ENCODE measurements at places on chromosomes 7 and 10.

DNA sequence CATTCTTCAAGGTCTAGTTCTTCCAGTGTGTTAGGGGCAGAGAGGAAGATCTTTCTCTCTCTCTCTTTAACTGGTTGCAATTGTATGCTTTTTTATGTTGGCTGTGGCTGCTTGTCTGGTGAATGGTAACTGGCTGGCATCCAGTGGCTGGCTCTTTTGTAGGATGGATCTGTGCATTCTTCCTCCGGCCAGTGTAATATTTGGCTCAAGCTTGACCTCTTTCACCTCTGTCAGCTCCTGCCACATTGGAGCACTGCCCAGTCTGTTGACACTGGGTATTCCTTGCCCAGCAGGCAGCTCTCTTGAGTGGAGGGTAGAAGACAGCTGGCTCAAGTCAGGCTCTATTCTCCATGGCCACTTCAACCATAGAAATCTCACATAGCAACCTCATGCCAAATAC, 528.3 kb downstream of the PHTF2 start:
- DNase-seq, result peak; percentile 82

- DNase-seq, result peak; percentile 97
Observed at GRCh38 chr7:104943502-104944343, 70.3 kb upstream of the KMT2E start.

DNA sequence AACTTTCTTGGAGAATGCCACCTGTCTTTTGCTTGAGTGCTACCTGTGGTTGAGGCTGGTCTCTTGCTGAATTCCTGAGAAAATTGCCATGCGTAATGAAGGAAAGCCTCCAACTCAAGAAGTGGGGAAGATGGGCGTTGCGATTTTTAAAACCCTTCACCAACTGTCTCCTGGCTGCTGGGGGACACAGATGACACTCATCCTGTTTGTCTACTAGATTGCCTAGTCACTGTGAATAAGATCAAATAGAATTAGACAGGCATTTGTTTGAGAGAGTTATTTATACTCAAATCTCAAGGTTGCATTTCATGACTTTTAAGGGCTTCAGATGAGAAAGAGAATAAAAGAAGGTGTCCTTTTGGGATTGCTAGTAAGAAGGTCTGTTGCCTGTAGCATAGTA, 84.3 kb upstream of the MTPN start:
- DNase-seq, result no peak

DNA sequence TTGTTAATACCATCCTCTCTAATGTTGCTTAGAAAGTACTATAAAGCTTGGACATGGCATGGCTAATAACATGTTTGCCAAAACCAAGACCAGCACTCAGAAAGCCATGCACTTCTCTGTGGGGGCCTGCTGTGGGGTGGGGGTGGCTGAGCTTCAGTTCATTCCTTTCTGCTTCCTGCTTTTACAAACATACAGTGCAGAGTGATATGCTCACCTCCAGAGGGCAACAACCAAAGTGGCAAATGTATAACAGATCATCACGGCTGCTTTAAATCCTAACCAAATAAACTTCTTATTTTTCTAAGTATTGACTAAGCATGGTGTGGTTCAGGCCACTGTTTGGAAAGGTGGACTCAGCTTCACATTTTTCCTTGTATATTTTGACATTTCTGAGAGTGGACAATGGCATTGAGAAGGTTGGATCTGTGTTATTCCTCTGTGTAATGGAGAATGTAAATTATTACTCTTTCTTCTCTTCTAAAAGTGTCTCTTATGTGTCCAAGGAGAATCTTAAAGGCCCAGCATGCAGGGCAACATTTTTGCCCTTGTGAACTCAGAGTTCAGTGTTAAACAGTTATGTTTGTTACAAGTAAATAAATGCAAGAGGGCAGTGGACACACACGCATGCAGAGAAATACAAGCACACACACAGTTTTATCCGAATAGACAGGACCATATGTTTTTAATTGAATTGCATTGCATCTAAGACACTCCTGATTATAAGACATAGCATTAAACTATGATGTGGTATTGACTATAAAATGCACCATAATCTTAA, 186.1 kb downstream of the HERPUD2 start:
- DNase-seq, result no peak

DNA sequence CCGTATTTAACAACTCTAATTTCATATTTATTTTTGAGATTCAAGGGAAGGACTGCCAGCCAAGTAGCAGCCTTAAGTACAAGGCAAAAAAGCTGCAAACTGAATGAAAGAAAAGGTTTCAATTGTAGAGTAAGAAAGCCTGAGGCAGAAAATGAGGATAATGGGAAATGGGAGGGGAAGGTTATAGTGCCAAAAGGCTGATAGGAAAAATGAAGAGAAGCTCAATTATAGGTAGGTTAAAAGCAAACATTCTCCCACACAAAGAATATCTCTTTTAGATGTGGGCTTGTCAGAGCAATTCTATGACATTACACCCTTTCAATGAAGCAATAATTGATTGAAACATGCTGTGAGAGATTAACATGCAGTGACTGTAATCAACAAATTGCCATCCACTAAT, 175.3 kb downstream of the RAPGEF5 start:
- DNase-seq, result no peak

DNA sequence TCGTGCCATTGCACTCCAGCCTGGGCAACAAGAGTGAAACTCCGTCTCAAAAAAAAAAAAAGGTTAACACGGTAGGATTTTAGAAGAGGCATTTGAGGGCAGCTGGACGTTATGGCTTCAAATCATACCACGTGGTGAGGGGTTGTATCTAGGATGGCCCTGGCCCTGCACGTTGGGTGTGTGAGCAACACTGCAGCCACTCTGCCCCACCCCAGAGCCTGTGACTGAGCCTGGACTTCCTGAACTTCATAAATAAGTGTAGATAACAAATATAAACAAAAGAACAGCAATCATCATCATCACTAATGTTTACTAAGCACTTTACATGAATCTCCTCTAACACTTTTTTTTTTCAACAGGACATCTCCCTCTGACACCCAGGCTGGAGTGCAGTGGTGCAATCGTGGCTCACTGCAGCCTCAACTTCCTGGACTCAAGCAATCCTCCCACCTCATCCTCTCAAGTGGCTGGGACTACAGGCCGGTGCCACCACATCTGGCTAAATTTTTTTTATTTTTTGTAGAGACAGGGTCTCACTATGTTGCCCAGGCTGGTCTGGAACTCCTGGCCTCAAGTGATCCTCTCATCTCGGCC, 169.5 kb upstream of the FRMD4A start:
- no peak for DNase-seq

GRCh38 chr7:73504017-73504416, 18.1 kb downstream of the BAZ1B start:
- DNase-seq, result no peak

GRCh38 chr7:111864291-111864976, 302.1 kb upstream of the IMMP2L start:
- DNase-seq, result no peak

- DNase-seq, result no peak
Observed at GRCh38 chr10:48794074-48794473, 109.4 kb downstream of the WDFY4 start.

GRCh38 chr7:138902161-138902560, 79.0 kb downstream of the KIAA1549 start:
- DNase-seq, result no peak

GRCh38 chr7:3301449-3301731, 338 bp downstream of the SDK1 start:
- DNase-seq, result no peak

DNA sequence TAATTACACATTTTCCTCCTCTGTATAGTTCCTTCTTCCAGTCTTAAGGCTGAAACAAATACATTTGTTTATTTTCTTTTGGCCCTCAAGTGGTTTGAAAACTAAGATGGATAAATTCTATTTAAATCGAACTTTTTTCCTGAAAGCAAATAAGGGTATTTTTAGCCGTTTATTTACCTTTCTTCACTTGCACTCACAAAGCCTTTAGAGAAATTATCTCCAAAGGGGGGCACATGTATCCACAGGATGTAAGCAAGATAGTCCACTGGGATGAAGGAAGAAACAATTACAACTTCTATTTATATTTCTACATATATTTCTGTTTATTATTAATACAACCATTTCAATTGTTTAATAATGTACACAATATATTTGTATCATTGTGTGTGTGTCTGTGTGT, 10.2 kb downstream of the CPA4 start:
- DNase-seq, result no peak

DNA sequence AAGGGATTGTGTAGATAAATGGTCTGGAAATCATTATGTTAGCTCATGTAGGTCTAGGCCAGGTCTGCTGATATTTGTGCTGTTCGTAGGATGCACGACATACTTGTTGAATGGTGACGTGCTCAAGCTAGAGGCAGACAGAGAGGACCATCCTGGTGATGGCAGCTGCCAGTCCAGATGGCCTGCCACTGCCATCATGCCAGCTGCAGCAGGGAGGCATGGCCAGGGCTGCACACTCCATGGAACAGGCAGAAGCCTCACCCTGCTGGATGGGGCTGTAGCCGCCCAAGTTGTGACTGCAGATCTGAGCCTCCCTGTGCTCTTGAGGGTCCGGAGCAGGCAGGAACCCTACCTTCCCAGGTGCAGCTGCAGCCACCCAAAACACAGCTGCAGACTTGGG, 80.3 kb downstream of the SPDYE5 start:
- DNase-seq, result no peak

GRCh38 chr10:90745565-90745964, 112.3 kb downstream of the HTR7 start:
- no peak for DNase-seq

- no peak for DNase-seq
Observed at GRCh38 chr7:86592185-86592584, 51.5 kb upstream of the GRM3 start.

DNA sequence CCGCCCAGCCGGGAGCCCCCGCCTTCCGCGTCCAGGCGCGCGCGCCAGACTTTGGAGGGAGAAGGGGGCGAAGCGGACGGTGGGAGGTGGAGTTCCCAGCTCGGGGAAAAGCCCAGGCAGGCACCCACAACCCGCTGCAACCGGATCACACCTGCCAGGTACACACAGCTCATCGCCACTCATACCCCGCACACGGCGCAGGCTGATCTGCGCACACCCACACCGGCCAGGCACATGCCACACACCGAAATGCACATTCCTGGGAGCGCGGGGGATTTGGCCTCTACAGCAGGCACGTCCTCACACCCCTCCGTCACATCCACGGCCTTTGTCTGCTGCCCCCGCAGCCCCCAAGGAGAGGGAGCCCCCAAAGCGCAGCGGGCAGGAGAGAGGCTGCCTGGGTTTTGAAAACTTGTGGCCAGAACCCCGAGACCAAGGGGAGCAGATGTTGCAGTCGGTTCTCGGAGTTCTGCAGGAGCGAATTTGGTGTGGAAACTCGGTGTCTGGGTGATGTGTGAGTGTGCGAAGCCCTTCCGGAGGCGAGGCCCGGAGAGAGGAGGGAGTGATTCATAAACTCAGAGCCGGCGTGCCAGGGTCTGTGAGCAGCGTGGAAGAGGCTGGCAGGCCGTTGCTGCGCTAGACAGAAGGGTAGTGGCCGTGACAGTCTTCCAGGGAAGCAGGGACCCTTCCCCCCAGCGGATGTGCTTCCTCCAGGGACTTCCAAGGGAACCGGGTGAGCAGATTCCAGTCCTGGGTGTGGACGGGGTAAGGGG, 734 bp downstream of the CHST3 start:
- no peak for DNase-seq

- no peak for DNase-seq
Observed at GRCh38 chr7:83798489-83798888, 149.6 kb upstream of the SEMA3E start.

- DNase-seq, result no peak
Observed at GRCh38 chr7:44802418-44803025, 6.0 kb downstream of the PPIA start.

DNA sequence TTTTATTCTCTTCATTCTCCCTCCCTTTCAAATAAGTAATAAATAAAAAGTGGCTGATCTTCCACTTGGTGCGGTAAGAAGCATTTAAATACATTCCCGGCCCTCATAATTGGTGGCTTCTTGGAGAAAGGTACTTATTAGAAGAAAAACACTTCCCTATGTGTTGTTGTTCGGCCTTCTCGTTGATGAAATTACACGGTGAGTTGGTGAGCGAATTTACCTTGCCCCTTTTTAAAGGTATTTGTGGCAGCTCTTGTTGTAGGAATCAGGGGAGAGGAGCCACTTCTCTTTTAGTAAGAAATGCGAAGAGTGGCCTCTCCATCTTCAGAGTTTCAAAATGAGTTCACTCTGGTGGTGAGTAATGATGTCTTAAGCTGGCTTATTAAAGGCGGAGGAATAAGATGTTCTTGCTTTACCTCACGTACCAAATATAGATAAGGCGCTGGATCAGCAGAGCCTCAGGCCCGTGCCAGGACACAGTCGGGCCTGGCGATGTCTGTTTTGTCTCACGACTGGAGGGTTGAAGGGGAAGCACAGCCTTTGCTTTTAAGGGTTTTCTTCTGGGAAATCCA, 135.9 kb downstream of the CUX1 start:
- no peak for DNase-seq

- DNase-seq, result no peak
Observed at GRCh38 chr10:60358282-60358681, 31.4 kb downstream of the ANK3 start.

- DNase-seq, result no peak
Observed at GRCh38 chr7:135143885-135144668, 3.8 kb upstream of the TMEM140 start.

DNA sequence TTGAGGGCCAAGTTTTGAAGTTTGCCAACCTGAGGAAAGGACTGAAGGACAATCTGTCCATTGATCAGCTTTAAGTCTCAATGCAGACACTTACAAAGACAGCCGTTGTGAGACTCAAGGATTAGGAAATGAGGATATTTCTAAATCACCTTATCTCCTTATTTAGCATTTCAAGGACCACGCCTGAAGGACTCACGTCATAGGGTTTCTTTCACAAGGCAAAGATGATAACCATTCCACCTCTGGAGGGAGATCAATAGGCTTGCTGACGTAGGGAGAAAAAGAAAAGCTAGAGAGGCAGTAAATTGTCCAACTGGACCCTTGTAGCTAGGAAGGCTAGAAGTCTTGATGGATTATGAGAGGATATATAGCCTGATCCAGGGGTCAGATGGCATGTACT, 3.3 kb upstream of the ASB4 start:
- DNase-seq, result no peak

GRCh38 chr7:104805449-104806317, 208.3 kb upstream of the KMT2E start:
- no peak for DNase-seq

DNA sequence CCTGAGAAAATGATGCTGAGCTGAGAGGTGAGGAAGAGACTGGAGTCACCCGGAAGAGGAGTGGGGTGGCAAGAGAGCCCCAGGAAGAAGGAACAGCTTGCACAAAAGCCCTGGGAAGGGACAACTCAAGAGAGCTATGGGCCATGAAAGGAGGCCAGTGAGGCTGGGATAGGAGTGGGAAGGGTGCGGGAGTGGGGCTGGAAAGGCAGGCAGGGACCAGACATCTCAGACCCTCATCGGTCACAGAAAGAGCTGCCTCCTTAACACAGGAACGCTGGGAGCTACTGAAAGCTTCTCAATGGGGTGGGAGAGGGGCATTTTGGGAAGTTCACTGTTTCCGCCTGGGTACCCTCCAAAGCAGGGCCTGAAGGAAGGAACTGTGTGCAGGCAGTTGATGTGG, 122.0 kb upstream of the UNC5B start:
- no peak for DNase-seq

DNA sequence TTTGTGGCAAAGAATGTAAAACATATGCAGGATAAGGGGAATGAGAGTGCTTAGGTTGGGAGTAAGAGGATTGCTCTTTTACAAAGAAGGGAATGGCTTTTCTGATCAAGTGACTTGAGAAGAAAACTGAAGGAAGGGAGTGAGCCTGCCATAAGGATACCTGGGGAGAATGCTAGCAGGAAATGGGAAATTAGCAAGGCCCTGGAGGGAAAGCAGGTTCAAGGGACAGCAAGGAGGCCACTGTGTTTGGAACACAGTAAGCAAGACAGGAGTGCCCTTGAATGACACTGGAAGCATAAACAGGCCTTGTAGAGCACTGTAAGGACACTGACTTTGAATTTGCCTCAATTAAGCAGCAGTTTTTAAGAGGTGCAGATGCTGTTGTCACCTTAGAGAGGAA, 1069.9 kb downstream of the DNAJB9 start:
- no peak for DNase-seq
